DMS153 (cell line): ENCODE measurements at places on chromosomes 6 and 20.

- no peak for DNase-seq
Measured at GRCh38 chr6:14381829-14382677, 264.5 kb downstream of the CD83 start.

GRCh38 chr6:35311390-35312075 lies 13.9 kb downstream of the DEF6 start:
- no peak for DNase-seq

DNA sequence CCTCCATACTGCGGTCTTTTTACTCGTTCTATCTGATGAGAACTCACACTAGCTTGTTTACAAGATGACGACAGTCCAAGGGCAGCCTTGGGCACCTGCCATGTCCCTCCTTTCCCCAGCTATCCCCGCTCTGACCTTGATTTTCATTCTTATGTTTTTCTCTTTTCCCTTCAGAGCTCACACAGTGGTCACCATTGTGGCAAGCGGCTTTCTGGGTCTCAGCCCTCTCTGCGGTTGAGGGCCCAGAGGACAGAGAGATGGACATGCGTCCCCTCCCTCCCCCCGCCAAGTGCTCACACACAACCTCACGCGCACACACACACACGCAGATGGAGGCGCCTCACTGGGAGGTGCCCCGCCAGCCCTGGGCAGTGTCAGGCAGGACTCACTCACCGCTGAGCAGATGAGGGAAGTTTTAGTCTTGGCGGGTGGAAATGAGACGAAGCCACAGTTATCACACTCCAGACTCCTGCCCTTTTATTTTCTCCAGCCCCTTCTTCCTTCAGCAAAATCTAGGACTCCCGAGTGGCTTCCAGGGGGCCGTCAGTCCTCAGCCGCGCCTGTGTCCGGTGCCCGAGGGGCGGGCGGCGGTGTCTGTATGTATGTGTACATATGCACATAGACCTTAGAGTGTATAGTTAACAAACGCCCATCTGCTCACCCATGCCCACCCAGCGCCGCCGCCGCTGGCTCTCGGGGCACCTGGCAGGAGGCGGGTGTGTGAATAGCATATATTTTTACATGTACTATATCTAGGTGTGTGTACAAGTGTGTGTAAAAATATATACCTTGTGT lies 13.8 kb upstream of the MYL9 start:
- DNase-seq = no peak

DNA sequence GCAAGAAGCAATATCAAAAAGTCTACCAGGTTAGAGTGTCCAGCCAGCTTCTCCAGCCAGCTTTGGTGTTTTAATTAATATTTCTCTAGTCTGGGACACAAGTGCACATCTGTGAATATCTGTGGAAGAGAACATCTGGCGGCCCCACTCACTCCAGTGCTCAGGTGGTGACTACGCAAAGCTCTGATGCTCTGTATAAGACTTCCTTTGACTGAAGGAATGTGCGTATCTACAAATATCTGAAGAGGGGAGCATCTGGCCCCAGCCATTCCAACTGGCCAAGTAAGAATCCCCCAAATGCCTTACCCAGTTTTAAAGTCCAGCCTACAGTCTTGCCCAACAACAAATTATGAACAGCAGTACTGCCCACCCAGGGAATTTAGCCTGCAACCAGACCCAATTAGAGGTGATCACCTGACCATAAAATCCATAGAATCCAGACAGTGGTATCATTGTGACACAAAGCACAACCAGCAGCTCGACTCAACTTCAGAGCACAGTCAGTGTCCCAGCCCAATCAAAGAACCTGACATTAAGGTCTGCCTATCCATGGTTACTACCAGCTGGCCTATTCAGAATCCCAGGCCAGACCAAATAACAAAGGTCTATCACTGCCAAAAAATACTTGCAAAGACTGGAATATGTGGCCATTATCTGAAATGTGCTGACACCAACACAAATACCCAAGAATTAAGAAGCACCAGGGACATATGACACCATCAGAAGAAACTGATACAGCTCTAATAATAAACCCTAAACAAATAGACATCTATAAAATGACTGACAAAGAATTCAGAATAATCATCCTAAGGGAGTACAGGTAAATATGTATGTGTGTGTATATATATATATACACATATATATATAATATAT lies 76.1 kb upstream of the MANEA start:
- no peak for DNase-seq

DNA sequence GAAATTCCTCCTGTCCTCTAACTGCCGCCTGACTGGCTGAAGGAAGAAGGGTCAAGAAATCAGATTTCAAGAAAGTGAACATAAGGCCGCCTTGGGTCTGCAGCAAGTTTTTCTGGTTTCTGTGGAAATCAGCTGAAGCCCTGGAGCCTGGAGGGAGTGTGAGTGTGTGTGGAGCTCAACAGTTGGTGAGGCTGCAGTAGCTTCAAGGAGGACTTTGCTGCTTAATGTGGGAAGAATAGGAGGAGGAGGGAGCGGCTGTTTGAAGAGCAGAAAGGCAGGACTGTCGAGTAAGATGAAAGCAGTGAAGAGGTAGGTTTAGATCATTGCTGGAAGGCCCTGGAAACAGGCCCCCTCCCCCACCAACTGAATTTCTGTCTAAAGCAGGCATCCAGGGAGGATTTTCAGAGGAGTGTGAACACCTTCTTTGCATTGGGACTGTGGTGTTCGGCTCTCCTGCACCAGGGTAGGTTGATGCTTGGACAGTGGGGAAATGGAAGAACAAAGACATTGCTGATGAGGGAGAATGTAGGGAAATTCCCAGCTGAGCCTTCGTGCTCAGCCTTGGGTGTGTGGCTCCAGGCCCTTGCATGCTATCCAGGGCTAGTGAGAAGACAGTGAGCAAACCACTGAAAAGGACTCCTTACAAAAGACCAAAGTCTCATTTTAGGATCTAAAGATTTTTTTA lies 79.5 kb upstream of the VSTM2L start:
- DNase-seq = no peak

DNA sequence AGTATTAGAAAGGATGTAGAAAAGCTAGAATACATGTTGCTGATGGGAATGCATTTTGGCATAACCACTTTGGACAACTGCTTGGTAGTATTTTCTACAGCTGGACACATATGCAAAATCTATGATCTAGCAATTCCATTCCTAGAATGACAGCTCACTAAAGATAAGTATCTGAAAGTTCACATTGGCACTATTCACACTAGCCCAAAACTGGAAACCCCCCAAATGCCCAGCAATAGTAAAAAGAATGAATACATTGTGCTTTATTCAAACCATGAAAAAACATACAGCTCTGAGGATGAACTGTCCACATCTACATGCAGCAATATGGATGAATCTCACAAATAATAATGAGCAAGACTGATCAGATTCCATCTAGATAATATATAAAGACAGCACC lies 79.0 kb downstream of the PPP1R3G start:
- DNase-seq = no peak

- DNase-seq = no peak
Measured at GRCh38 chr6:166779381-166779780, 152.3 kb upstream of the RPS6KA2 start.

DNA sequence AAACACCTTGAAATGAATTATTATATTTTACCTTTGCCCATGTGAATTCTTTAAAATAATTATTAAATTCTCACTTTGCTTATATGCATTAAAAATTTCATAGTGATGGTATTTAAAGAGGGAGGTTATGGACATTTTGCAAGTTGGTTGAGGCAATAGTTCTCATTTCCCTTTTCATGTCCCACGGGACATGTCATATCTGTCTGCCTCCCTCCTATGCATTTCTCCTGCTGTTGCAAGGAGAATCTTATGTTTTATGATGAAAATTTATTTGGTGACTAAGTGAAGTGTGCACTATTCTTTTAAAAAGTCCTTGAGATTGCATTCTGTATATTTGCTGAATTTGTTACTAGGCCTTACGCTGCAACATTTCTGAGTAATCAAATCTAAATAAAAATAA lies 67.2 kb downstream of the UTRN start:
- DNase-seq = no peak

DNA sequence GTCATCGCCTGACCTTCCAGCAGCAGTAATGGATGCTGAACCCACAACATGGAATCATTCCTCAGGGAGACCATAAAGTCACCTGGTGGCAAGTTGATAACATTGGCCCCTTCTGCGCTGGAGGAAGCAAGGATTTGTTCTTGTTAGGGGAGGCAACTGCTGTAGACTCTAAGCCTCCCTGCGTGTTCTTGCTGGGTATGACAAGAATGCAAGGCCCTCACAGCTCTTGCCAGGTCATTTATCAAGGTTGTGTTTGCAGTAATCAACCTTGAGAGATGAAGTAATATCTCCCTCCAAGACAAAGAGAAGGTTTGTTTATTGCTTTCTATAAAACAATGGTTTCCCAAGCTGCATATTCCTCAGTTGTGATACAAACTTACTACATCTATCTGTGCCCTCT lies 80.9 kb downstream of the PERP start:
- DNase-seq = no peak

GRCh38 chr6:127768223-127768622 lies 132.6 kb downstream of the THEMIS start:
- no peak for DNase-seq

DNA sequence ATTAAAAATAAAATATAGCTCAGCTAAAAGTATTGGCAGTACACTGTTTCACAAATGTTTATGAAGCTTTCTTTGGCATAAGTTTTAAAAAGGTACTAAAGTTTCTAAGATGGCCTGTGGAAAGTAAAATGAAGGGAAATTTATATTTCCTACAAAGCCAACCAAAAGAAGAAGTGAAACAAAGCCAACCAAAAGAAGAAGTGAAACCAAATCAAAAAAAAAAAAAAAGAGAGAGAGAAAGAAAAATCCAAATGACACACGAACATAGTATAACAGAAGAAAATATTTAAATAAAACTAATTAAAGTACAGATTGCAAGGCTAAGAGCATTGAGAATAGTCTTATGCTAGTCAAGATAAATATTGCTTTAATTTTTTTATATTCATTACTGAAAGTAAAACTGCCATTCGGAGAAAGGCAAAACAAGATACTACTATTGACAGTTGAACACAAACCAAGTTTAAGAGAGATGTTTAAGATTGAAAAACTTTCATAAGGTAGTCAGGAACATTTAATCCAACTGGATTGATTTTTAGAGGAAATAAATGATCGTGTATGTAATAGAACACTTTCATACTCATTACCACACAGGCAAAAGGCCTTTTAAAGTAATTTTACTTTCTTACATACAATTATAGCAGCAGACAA lies 12.8 kb upstream of the KHDRBS2 start:
- DNase-seq = no peak

GRCh38 chr6:36633915-36634314 lies 39.8 kb downstream of the SRSF3 start:
- DNase-seq = peak; percentile 67

GRCh38 chr6:149925253-149925973 lies 2.5 kb upstream of the RAET1G start:
- DNase-seq = no peak

GRCh38 chr20:33817411-33817810 lies 6.3 kb downstream of the CHMP4B start:
- DNase-seq = no peak

GRCh38 chr20:46034039-46034438 lies 5.0 kb downstream of the SLC12A5 start:
- no peak for DNase-seq

GRCh38 chr6:43798688-43799444 lies 28.9 kb downstream of the VEGFA start:
- peak; percentile 35 for DNase-seq

DNA sequence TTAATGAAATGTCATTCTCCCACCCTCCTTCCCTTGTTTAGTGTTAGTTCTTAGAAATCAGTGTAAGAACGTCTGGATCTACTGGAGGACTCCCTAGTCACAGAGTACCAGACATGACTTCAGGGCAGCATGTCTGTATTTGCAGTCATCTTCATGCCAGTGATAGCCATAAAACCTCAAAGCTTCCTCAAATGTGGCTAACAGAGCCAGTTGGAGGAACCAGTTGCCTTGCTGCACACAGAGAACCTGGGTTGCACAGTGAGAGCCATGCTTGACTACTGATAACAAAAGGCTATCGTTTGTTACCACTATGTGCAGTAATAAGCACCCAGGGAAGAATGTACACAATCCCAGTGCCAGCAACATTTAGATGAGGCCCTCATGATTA lies 20.1 kb downstream of the NT5E start:
- DNase-seq = no peak

- DNase-seq = no peak
Measured at GRCh38 chr6:169035385-169036240, 218.0 kb downstream of the THBS2 start.
